ENCODE measurements at places on chromosomes 6 and 20.

DNA sequence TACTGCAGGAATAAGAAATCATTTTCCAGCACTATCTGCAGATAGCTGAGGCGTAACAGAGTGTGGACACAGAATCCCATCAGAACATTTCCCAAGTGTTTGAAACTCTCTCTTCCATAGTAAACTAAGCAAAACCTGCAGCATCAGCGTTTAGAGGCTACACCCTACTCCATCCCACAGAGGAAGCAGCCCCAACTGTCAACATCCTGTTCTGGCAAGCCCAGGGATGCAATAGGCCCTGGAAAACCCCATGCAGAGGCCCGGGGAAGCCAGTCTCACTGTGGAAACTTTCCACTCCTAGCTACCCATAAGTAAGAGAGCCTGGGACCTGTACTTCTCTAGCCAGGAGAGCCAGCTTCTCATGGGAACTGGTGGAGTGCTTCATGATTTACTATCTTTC lies 129.4 kb downstream of the LY86 start:
- DNase-seq, result no peak

DNA sequence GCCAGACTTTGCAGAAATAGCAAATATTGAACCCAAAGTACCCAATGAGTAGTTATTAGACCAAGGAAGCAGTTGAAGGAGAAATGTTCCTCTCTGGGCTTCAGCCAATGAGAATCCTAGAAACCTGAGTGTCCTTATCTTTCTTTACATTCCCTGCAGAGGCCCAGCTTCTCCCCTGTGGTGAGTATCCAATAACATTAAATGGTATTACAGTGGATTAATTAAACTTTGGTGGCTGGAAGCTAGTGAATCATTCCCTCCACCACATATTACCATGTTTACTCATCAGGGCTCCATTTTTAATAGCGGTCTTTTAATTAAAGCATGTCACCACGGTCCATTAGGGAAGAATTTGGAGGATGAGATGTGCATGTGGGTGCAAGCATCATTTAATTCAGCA lies 74.0 kb downstream of the UNC5CL start:
- DNase-seq, result no peak

DNA sequence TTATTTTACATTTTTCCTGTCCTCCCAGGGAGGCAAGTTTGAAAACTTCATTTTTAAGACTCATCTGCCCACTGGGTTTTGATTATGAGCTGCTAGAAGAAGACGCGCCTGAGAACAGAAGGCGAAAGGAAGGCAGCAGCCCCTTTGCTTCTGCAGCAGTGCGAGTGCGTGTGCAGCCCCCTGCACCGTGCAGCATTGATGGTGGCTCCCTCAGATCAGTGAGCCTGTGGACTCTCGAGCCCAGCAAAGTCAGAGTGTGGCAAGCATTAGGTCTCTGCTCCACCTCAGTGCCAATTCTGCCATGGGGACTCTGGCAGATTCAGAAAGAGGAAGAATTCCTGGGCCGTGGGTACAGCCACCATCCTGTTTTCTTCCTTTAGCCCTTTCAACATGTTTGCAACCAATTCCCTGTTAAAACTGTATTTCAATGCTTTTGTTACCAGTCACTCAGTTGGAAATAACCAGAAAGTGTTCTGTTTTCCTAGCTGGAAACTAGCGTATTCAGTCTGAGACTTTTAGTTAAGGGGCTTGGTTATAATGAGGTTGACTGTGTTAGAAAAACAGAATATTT lies 134.8 kb upstream of the OGFRL1 start:
- DNase-seq, result no peak

DNA sequence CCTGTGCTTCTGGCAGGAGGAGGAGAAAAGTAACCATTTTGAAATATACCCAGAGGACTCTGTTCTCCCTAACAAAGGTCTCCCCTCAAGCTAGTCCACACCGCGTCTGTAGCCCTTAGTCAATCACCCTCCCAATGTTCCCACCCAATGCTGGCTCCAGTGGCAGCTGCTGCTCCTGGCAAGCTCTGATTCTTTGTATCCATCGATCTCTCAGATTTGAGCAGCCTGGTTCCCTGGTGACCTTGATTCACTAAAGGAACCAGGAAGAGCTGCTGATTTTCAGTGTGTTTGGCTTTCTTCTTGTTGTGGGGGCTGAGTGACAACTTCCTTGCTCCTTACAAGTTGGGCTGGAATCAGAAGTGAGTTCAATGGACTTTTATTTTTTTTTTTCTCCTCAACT lies 68.5 kb downstream of the FOXC1 start:
- no peak for DNase-seq

DNA sequence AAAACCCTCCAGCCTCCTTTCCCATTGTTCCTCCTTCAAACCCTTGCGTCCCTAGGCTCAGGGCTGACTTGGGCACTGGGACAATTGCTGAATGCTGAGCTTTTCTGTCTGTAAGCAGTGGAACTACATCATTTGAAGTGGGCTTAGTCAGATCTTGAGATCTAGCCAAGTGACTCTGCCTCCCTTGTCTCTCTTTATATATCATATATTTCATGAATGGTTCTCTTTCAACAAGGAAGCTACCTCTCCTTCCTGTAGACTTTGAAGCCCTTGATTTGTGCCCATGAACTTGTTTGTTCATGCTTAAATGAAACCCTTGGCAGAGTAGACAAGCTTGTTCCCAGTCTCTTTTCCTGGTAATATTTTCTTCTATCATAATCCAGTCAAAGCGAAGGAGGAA lies 60.0 kb upstream of the KIF13A start:
- DNase-seq, result no peak

DNA sequence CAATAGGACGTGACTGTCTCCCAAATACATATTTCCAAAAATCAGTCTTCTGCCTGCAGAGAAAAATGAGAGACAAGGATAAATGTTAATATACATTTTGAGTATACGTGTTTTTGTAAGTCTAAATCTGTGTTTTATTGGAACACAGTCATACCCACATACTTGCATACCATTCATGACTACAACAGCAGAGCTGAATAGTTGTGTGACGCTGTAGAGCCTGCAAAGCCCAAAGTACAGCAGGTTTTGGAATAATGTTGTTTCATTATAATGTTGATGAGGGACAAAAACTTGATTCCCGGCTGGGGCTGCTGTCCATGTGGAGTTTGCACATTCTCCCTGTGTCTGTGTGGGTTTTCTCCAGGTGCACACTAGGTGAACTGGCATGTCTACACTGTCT lies 23.8 kb upstream of the FBXO9 start:
- no peak for DNase-seq

DNA sequence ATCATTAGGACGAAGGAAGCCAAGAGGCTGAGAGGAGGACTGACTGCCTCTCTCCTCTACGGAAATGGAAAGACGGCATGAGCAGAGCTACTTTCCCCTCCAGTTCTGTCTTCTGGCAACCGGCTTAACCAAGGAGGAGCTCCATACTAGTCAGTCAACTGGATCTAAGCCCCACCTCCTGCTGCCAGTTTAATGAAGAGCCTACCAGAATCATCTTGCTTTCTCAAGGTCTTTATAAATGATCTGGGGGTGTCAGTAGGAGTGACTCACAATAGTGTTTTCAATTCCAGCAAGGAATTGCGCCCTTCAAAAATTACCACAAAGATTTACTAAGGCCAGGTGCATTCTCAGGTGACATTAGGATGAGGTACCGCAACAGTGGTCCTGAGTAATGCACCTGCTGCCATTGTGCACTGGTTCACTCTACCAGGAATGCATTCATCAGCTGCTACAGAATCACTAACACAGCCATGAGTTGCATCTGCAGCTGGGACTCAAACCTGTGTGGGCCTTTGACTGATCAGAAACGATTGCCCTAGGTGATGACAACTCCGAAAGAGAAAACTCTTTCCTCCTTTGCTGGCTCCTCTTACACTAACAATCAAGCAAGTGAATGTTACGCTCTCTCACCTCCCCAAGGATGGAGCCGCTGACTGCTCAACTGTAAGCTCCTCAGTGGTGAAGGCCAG lies 2.8 kb downstream of the UQCC2 start:
- no peak for DNase-seq

GRCh38 chr20:32112841-32113240 lies 3.3 kb downstream of the TM9SF4 start:
- DNase-seq, result no peak

- no peak for DNase-seq
These were observed 1.2 kb upstream of the PHACTR3 start for GRCh38 chr20:59603176-59603575.

GRCh38 chr6:43283514-43283901 lies 14.6 kb upstream of the SLC22A7 start:
- no peak for DNase-seq

- DNase-seq, result no peak
These were observed 4.9 kb downstream of the ARID1B start for GRCh38 chr6:156781861-156782631.

DNA sequence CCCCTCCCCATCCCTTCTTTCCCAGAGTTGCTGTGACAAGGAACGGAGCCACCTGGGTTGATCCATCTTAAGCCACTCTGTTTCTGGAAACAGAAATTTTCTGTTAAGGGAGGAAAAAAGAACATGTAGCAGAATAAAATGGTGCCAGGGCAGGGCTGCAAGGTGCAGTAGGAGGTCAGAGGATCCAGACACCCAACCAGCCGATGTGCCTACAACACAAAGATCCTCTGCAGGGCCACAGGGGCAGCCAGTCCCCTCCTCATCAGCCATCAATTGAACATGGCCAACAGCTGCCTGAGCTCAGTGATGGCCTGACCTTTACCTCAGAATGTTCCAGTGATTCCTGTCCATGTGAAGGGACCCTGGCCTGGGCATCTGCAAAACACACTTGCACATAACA lies 11.9 kb downstream of the MDFI start:
- DNase-seq, result no peak

GRCh38 chr6:134447883-134448387 lies 130.0 kb upstream of the SGK1 start:
- no peak for DNase-seq

DNA sequence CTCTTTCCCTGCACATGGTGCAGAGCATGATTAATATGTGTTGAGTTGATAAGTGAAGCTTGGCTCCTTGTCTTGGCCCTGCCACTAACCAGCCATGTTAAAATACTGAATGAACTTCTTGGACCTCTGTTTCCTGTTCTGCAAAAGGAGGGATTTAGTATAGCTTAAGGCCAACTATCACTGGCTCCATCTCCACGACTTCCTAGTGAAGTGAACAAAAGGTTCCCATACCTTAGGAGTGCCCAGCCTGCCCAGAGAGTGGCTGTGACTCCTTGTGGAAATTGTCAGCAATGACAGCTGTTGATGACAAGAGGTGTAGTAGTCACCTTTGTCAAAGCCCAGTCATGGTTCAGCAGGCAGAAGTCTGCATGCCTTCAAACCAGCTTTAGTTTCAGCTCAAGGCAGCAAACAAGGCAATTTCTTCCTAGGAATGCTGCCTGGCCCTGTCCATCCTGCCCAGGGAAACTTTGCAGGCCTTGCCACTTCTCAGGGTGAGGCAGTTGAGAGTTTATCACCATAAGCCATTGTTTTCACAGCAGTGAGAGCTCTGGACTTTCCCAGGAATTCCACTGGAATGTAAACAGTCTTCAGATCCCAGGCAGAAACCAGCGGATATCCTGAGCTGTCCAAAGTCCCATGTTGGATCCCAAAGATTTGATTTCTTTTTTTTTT lies 169.7 kb upstream of the TNFAIP3 start:
- DNase-seq, result no peak

- no peak for DNase-seq
These were observed 102.6 kb downstream of the TULP4 start for GRCh38 chr6:158414851-158415262.

DNA sequence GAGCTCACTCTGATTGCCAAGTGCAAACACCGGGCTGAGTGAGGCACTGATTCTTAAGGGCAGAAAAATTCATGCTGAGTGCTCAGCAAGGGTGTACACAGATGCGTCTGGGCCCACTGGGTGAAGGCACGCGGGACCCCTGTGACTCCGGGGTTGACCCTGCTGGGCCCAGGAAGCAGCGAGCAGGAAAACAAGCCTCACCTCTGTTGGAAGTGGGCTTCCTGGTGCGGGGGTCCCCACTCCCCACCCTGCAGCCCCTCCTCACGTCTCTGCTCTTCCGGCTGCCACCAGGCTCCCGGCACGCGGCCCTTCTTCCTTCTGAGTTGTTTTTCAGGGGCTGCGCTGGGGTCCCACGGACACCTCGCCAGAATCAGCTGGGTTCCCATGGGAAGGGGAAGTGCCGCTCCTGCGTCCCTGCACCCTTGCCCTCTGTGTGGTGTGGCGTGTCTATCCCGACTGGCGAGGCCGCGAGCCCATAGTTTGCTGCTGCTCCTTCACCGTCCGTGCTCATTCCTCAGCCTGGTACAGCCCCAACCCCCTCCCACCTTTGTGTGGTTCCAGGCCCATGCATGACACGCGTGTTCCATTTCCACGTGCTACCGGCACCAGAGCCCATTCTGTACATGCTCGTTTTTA lies 80.6 kb upstream of the BHLHE23 start:
- DNase-seq, result no peak

DNA sequence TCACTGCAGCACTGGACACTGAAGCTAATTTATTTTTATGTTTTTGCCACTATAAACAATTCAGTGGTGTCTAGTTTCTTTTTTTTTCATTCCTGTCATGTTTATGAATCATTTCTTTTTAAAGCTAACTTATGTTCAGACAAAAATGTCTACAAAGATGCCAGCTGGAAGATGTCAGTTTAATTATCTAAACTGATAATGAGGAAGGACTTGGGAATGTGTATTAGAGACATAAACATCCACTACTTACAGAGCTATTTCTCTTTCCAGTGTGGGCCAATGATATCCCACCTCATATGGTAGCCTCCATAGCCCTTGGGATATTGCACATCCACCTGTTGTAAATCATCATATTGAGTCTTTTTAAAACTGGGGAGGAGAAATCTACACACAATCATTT lies 132.1 kb upstream of the FAM184A start:
- no peak for DNase-seq

DNA sequence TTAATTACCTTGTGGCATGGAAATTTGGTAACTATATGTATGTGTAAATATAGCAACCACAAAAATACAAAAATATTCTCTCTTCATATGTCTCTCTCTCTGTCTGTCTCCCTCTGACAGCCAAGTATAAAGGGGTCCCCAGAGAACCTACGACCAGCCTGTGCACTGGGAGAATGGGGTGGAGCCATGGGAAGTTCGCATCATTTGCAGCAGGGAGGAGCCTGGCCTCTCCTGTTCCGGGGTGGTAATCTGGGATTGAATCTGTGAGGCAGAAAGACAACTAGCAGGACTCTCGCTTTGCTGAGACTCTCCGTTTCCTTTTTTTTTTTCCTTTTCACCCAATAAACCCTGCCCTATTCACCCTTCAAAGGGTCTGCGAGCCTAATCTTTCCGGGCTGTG lies 1109.1 kb downstream of the HACE1 start:
- DNase-seq, result no peak

DNA sequence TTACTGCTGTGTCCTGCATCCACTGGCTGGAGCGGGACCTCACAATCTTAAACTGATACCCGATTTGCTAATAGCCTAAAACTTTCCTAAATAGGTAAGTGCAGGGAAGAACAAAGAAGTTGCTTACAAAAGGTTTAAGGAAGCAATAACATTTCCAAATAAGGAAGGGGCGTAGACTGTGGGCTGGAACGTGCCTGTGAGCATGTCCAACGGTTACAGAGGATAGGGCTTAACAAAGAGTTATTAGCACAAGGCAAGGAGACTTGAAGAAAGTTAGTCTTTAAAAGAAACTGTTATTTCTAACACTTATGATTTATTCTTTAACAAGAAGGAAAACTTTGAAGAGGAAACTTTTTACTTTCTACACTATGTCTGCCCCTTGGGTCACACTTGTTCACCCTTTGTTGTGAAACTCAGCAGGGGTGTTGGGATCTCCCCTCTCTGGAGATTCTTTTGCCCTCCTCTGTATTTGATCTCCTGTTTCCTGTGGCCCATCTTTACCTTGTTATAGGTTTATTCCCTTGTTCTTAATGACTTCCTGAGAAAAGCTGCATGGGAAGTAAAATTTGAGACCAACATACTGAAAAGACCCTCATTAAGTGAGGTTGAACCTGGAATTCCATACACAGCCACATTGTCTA lies 28.7 kb downstream of the KAT14 start:
- DNase-seq, result no peak

GRCh38 chr6:437037-437392 lies 45.5 kb downstream of the IRF4 start:
- no peak for DNase-seq

Measured in stimulated activated CD8-positive, alpha-beta memory T cell treated with anti-CD3 and anti-CD28 coated beads, Interleukin-2, amount 100 ng/mL, for 48 hours (primary cell).